Choroid plexus epithelial cell (primary cell): ENCODE measurements at places on chromosomes 6 and 20.
A peak's percentile ranks its signal among the peaks of the same experiment; 100 is the strongest.

DNA sequence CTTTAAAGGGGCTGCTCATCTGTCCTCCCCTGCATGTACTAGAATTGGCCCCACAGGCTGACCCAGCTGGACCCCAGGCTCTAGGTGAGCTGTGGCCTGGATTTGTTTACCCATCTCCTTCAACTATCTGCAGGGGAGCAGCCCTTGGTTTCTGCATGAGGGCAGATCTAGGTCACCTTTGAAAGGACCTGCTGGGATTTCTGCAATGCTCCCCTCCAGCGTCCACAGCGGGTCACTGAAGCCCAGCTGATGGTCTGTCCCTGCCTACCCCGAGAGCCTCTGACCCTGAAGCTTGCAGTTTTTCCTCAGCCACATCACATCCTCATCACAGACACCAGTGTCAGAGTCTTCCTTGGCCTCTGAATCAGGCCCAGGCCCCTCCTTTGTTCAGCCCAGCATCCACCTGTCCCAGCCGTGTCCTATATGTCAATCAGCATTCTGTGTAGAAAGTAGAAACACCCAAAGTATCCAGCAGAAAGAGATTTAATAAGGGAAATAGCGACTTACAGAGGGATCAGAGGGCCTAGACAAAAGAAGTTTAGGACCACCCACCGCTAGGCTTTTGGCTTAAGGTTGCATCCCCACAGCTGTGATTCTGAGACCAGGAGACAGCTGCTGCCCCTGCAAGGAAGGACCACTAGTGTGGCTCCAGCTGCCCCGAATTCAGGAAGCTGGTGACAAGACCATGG, 243.1 kb downstream of the LRFN2 start:
- DNase-seq, result no peak

DNA sequence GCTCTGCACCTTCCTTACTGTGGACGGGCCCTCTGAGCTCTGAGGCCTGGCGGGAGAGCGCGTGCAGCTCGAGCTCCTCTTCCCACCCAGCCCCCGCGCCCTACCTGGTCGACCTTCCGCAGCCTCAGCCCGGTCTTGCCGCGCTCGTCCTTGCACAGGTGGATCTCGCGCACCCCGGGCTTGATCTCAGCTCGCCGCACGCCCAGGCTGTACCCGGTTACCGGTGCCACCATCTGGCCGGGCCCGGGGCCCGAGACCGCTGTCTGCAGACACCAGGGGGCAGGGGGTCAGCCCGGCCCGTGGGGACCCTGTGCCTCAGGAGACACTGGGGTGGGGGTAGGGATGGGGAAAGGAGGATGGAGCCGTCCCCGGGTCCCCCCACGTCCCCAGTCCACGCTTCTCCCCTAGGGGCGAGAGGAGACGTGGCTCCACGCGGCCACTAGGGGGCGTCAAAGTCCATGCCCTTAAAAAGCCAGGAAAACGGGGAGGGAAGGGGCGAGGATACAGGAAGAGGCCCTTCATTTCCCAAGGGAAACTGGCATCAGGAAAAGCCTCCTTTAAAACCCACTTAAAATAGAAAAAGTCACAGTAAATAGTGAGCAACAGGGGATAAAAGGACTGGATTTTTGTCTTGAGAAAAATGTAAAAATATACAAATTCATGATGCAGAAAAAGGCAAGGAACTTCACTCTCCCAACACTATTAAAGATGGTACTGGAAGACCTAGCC, 15.5 kb downstream of the SDCBP2 start:
- DNase-seq, result peak; percentile 71

DNA sequence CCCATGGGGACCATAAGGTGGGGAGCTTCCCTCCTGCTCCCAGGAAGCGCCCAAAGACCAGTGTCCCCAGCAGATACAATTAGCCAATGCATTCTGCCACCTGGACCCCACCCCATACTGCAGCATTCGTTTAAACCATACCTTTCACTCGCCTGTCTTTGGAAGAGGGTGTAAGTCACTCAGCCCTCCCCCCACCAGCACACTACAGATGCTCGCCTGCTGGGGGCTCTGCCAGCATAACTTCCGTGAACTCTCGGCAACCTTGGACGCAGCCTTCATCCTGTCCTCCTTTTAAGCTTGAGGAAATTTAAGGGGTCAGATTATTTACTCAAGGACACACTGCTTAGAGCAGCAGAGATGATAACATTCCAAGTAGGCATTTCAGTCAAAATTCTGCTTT, 94.4 kb upstream of the NAA20 start:
- DNase-seq, result peak; percentile 23

GRCh38 chr6:48978016-48978415, 485.0 kb downstream of the MMUT start:
- DNase-seq, result no peak

DNA sequence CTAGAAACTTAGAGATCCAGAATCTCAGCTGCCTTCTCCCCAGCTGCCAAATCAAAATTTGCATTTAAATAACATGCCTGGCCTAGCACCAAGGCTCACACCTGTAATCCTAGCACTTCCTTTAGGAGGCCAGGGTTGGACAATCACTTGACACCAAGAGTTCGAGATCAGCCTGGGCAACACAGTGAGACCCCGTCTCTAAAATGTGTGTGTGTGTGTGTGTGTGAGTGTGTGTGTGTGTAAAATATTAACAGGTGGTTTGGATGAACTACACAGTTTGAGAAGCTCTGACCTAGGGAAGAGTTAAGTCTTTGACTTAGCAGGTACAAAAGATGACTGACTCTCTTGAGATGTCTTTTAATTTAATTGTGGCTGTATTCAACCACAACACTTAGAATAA, 20.2 kb upstream of the CD2AP start:
- DNase-seq, result no peak

GRCh38 chr20:37347891-37348791, 2.2 kb downstream of the SRC start:
- no peak for DNase-seq

GRCh38 chr6:27133281-27134227, 113.9 kb upstream of the PRSS16 start:
- peak; percentile 72 for DNase-seq

DNA sequence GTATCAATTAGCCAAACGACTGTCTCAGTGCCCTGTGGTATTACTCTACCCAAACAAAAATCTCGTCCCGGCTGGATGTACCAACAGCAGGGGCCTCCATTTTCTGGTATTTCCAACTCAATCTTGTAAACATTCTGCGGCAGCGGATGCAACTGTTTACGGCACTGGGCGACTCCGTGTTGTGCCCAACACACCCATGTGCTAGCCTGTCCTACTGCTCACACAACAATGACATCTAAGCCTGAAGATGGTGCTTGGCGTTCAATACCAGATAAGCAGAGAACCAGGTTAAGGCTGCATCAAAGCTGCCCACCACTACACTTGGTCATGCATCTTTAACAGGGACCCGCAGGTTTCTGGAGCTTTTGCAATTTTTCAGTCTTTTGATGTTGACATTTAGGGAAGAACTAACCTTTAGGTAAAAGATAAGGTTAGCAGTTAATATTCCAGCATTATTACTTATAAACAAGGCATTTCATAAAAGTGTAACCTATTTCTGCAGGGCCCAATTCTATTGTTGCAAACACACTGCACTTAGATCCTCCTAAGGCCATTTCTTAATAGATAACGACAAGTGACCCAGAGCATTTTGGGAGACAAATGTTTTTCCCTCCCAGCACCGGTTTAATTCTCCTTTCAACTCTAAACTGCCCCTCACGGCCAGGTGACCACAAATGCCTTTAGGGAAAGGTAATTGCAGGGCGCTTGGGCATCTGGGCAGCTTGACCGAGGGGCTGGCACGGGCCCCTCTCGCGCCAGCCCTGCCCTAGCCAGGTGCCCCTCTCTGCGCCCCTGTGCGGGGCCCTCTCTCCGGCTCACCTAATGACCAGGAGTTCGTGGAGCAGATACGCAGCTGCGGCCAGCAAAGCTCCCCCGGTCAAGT, 945 bp downstream of the FAXC start:
- DNase-seq, result no peak

DNA sequence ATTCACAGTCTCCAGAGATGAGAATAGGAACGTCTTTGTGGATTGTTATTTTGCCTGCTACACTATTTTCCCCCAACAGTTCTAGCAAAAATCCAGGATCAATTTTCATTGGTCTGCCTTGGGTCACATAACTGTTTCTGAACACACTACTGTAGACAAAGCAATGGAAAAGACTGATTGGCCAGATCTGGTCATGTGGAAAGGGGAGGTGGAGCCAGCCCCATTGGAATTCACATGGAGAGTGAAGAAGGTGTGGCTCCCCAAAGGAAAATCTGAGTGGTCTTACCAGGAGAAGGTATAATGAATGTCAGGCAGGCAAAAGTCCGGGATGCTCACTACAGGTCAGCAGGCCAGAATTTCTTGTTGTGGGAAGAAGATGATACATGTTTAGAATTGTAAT, 9.5 kb upstream of the TP53RK start:
- peak; percentile 18 for DNase-seq

DNA sequence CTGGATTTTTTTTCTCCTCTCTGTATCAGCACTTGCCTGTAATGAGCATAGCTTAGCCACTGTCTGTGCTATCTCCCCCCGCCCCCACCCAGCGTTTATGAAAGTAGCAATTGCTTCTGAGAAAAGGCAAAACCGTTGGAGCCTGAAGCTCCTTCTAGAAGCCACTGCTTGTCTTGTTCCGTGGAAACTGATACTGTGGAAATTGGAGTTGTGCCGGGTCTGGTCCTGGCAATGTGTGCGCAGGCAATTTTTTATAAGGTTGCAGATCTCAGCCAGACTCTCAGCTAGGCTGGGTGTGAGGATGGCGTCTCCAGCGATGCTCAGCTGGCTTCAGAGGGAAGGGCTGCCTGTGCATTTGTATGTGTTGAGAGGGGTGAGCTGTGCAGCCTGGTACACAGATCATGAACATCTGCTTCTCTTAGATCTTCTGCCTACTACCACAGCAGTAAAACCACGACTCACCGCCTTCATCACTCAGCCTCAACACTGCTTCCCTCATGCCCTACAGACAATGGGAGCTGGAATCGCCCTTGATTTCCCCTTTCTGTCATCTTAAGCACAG, 72.4 kb upstream of the GTSF1L start:
- peak; percentile 22 for DNase-seq

DNA sequence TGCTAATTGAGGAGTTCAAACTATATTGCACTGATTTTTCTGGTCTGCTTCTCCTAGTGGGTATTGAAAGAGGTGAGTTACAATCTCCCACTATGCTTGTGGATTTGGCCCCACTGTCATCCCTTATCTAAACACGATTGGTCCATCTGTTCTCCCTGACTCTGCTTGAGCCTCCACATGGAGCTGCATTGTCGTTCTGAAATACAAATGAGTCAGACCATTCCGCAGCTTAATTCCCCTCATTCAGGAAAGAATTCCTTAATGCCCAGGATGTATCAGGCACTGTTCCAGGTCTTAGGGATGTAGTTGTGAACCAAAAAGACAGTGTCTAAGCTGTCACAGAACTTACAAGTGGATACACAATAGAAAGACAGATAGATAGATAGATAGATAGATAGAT, 461.9 kb downstream of the QKI start:
- DNase-seq, result no peak

DNA sequence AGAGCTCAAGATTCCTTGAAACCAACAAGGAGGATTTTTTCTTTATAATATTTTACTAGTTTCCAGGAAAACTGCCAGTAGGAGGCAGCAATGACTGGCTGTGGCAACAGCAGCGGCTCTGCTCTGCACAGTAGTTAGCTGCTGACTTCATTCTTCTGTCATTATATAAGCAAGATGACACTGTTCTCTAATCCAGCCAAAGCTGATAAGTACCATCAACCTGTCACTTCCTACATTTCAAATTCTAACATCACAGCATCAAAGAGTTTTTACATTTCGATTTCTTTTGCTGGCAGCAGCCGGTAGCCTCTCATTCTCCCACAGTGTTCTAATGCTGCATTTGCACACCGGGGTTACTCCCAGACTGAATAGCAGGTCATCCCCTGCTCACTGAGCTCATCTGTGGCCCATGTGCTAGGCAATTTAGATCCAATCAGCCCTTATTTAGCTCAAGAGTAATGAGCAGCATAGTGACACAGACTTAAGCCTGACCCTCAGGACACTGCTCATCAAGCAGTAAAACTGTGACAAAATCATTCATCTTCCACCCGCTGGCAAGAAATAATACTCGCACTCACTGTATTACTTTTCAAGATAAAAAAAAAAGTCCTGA, 67.8 kb downstream of the MMS22L start:
- DNase-seq, result peak; percentile 84

- no peak for DNase-seq
These were observed 42.6 kb upstream of the TMEM170B start for GRCh38 chr6:11494786-11495564.

DNA sequence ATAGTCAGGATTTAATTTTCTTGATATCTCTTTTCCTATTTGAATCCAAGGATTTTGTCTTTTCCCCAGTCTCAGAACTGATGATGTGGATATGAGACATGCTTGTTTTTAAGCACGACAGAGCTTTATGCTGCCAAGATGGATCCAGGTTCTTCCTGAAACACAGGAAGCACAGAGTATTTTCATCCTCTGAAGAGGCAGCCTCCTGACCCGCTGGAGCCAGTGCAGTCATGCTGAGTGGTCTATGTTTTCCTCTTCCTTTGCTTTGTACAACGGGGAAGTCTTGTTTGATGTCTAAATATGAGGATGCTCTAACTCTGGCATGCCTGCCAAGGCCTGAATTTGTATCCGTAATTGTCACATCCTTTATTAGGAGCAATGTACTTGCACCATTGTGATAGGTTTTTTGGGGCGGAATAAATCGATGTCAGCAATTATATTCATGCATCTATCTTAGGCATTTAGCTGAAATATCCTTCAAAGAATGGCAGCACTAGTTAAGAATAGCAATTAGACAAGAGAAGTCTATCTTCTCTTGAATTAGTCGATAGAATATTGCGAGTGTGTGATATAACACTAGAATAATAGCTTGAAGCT, 407.1 kb upstream of the JAG1 start:
- DNase-seq, result no peak

DNA sequence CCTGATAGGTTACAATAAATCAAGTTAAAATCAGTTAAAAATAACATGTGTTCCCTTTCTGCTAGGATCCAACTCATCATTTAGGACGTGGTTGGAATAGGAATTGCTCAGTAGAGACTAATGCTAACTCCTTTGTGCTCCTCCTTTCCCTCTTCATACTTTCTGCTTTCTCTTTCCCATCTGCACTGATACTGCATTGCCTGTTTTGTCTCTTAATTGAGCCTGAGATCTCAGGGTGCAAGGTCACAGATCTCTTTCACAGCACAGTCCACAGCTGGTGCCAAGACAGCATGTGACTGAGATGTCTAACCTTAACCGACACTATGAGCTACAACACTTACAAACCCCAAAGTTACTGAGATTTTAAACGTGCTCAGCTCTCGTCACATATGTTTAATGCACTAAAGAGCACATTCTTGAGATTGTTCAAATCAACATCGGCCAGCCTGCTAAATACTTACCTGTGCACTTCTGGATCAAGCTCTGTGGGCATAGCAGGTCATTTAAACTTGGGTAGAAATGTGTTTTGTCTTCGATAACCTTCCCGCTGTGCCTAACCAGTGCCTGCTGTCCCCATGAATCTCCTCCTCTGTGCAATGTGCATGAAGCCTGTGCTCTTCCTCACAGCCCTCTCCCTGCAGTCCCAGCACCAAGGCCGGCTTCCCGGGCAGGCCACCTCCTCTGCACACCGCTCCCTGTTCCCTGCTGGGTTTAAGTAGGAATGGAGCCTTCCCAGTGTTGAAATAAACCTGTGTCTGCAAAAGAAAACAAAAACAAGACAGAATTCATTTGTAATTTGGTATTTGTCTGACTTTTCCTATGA, 39.6 kb upstream of the AFDN start:
- no peak for DNase-seq
